ENCODE measurements at places on chromosomes 3 and 15. TPM values are rescaled to one million over a fixed set of nuclear protein-coding genes. Genes with fewer than 3 reads are reported as not detected.

DNA sequence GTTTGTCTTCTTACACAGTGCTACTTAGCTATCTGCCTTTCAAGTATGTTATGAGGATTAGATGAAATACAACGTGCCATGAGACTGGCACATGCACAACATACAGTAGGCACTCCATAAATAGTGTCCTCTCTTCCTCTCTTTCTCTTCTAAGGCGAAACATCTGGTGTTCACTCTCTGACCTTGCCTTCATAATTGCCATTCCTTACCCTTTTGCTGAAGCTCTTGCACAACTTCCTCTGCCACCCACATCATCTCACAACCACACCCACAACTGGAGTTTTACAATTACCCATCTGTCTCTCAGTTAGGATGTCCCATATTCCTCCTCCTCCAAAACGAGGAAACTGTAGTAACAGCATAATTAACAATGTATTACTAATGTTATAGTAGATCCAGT is 26.4 kb upstream of the ACP3 start:
- no peak for DNase-seq

GRCh38 chr15:88166082-88166993 is 90.2 kb downstream of the NTRK3 start:
- peak; percentile 40 for DNase-seq

DNA sequence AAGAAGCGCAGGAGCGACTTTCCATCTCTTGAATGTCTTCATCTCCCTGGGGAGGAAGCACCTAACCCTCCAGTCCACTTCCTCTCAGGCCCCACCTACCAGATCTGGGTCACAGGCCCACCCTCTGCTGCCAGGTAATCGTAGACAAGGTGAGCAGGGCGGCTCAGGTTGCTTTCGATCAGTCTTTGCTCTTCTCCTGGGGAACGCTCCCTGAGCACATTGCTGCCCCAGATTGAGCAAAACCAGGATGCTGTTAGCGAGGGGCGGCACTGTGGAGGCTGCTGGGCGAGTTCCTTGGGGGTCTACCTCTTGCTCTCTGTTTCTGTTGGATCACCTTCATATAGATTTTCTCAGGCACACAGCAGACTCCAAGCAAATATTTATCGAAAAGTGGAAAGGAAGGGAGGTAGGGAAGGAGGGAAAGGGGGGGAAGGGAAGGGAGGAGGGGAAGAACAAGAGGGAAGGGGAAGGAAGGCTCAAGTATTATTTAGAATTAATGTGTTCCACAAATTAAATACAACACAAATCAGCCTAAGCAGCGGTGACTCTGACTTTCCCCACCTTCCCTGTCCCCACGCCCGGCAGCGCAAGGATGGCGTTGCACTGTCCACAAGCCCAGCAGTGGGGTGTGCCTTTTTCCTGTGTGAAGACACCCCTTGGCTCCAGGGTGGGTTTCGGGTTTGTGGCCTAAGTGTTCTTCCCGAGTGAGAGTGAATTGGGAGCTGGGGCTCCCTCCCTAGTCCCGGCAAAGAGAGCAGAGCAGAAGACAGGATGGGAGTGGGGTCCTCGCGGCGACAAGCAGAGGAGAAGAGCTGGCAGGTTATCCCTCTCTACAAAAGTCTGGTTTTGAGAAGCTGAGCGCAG is 6.1 kb upstream of the PCSK6 start:
- DNase-seq: no peak

- peak; percentile 64 for DNase-seq
Measured at GRCh38 chr15:26889298-26889898, 22.5 kb downstream of the GABRA5 start.

- no peak for DNase-seq
Measured at GRCh38 chr3:120170223-120170622, 76.0 kb upstream of the GSK3B start.

GRCh38 chr3:120597445-120598049 is 1.4 kb downstream of the NDUFB4 start:
- DNase-seq: no peak

DNA sequence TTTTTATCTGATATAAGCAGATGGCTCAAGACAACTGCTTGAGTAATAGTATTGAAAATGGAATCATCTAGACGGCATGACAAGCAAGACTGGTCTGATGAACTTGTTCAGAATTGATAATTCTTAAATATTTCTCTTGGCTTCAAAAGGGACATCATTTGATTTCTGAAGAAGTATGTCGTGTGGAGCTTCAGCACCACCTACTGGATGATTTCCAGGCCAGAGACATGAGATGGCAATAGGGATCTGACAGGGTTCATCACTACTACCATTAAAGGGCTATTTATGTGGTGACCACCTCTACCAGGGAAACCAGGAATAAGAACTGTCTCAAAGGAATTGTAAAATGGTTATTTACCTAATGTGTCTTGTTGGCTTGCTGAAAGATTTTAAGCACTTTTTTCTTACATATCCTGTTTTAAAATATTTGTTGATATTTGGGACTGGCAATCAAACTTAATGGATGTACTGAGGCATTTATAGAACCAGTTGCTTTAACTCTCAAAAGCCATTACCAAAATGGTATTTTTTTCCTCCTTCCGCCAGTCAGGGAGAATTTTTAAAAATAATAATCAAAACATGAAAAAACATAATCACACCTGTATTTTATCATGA is 99.5 kb upstream of the FAM98B start:
- no peak for DNase-seq

DNA sequence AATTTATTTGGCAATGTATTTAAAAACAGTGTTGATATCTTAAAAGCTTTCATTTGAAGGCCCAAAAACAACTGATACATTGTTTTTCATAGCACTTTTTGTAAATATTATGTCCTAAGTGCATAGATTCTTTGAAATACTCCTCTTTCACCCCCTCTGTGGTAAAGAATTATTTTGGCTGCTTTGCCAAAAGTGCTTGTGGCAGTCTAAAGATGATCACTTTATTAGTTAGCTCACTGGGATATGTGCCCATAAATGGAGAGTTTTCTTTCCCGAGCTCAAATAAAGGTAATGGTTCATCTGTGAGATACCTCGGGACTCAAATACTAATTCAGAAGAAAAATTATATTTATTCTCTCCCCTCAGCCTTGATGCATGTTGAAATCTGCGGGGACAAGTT is 16.7 kb downstream of the AKAP13 start:
- DNase-seq: no peak

DNA sequence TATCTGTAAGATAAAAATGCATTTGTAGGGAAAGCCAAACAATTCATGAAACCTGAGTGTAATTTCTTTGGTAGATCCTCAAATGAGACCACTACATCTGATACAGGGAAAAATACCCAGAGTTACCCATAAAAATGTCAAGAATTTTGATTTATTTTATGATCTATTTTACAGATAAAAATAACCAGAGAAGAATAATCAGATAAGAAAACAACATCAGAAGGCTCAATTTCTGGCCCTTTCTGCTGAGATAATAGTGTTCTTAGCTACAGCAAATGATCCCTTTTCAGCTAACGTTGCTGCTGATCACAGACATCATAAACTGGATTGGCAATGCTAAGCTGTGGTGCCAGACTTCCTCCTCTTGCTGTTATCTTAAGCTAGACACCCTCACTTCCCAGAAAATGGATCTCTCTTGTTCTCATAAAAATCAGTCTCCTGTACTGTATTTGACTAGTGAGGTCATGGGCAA is 21.3 kb upstream of the TMEM108 start:
- no peak for DNase-seq

DNA sequence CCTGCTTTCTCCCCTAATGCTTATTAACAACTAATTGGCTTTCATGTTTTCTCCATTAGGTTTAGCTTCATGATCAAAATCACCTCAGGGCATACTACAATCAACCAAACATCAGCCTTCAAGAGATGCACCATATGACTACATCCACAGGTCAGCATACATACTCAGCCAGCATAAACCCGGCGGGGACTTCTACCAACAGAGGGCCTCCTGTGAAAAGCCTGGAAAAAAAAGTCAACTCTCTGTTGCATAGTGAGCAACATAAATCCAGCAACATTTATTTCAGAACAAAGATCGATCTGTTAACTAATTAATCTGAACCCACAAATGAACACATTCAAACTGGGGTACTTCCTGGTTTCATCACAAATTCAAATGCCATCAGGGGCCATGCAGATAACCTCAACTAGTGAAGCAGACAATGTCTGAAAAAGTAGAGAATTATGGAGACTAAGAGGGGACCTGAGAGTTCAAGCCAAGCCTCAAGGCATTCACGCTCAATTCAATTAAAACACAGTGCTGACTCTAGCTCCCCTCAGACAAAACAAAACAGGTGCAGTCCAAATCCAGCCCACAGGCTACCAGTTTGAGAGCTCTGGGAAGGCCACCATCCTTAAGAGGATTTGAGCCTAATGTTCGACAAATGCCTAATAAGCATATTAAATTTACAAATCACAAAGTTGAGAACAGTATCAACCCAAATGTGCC is 124.5 kb downstream of the MAGI1 start:
- no peak for DNase-seq

- no peak for DNase-seq
Measured at GRCh38 chr15:30038667-30039523, 43.9 kb upstream of the GOLGA8J start.

GRCh38 chr15:68808091-68808490 is 12.6 kb downstream of the ANP32A start:
- no peak for DNase-seq

DNA sequence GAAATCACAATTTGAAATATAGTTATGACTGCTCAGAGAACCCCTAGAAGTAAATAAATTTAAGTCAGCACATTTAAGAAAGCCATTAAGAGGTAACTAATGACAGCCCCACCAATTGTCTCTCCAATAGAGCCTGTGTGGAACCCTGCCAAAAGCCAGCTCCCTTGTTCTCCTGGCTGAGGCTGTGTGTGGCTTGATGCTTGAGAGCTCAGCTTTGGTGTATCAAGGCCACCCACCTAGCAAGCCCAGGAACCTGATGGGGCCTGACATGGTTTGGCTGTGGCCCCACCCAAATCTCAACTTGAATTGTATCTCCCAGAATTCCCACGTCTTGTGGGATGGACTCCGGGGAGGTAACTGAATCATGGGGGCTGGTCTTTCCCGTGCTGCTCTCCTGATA is 106.9 kb downstream of the LRRN1 start:
- no peak for DNase-seq

DNA sequence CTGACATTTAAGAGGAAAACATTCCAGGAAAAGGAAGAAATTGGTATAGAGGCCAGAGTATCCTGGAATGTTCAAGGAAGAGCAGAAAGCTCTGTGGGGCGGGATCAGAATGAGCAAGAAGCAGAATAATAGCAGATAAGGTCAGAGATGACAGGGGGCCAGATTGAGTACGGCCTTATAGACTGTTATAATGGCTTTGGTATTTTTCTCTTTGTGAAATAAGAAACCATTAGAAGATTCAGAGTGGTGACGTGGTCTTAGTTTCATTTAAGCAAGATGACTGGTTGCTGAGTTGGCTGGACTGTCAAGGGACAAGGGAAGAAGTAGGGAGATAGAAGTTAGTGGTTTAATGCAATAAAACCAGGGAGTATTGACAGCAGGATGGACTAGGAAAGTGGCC is 218.3 kb upstream of the SOX2 start:
- DNase-seq: no peak

- no peak for DNase-seq
Measured at GRCh38 chr3:143192193-143192592, 72.6 kb downstream of the CHST2 start.

GRCh38 chr3:148512648-148513047 is 185.1 kb upstream of the AGTR1 start:
- DNase-seq: no peak

DNA sequence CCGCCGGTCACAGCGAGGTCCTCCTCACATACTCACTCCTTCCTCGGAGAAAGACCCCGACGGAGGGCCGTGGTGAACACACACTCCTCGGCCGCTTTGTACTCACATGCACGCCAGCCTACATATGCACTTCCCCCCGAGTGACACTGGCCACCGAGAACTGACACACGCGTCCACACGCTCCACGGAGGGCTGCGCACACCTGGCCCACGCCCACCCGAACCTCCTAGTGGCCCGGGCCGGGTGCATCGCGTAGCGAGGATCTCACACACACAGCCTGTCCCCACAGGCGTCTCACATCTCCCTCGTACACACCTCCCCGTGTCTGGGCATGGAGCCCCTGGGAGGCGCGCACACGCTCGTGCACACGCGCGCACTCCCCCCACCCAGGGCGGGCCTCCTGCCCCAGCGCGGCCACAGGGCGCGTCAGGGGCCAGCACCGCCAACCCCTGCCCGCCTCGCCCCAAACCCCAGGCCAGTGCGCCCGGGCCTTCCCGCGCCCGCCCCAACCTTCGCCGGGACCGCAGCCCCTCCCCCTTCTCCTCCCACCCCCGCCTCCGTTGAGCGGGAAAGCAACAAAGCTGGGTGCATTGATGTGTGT is 411 bp upstream of the C3orf70 start:
- no peak for DNase-seq

DNA sequence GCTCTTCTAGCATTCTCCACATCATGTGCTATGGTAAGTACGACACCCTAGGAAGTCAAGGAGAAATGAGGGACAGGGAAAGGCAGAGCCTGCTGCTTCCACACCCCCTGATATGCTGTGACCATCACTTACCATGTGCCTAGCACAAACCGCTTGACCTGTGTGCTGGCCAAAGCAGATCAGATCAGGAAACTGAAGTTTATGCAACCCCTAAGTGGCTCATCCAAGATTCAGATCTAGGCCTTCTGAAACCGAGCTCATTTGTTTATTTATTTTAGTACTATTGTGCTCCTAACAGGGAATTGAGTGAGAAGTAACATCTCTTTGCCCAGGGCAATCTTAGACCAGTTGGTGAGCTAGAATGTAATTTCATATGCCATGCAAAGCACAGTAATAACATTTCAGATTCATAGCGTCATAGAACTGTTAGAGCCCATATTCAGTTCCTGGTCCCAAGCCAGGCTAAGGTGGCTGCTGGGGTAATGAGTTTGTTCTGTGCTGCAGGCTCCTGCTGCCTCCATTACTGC is at the start of gene RTP2:
TSS of gene RTP2 (minus strand) at position 51 of the 527 bp plus-strand sequence. CDS start 429 bp downstream, outside the sequence.
- DNase-seq: no peak

DNA sequence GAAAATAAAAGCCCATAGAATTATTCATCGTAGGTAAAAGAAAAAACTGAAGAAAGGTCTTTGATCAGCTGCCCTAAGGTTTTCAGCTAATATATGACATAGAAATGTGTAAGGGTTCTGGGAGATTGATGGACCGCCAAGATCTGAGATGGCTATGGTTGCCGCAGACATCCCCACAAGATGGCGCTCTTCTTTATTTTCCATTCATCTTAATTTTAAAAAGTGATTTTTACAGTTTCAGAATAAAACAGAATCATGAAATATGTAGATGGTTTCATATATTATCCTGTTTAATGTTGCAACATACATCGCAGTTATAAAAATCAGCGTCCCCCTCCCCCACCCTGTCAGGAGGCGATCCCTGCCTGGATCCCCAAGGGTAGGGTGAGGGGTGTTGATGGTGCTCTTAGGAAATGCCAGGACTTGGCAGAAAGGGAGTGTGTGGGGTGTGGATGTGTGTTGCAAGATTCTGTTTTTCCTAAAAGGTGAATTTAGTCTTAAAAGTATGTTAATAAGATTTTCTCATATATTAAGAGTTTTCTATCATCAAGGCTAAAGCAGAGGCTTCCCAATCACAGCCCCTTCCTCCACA is 68.8 kb downstream of the ANXA2 start:
- no peak for DNase-seq

Gene SKOR1
- 1.1 TPM for total RNA-seq

Gene CHRFAM7A
- 1.5 TPM for total RNA-seq

Gene FGD5
- total RNA-seq: 3.4 TPM

Gene MUSTN1
- total RNA-seq: not detected

Gene ANKUB1
- not detected for total RNA-seq

Gene COPG1
- total RNA-seq: 172 TPM

Gene CCR4
- 0.07 TPM for total RNA-seq
